Stimulated activated naive CD4-positive, alpha-beta T cell (primary cell): ENCODE measurements at places on chromosomes 12 and 14.

- no peak for DNase-seq
Observed at GRCh38 chr14:79705126-79705894, 506.0 kb downstream of the DIO2 start.

DNA sequence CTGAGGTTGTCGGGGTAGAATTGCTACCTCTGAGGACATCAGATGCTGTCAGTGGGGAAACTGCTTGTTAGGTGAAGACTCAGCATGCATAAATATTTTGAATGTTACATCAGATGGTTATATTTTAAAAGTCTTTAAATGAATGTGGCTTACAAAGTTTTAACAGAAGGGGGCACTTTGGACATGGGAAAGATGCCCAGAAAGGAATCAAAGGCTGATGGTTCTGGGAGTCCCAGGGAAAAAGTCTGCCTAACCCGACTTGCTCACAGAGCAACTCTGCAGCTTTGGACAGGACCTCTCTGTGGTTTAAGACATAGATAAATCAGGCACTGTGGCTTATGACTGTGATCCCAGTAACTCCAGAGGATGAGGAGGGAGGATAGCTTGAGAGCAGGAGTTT is 474.9 kb downstream of the ATP23 start:
- no peak for DNase-seq

- DNase-seq: no peak
Observed at GRCh38 chr12:112686373-112686772, 105.2 kb upstream of the RPH3A start.

GRCh38 chr12:132635076-132635955 is 16.7 kb downstream of the P2RX2 start:
- no peak for DNase-seq

- no peak for DNase-seq
Observed at GRCh38 chr12:25853316-25854095, 105.0 kb upstream of the RASSF8 start.

DNA sequence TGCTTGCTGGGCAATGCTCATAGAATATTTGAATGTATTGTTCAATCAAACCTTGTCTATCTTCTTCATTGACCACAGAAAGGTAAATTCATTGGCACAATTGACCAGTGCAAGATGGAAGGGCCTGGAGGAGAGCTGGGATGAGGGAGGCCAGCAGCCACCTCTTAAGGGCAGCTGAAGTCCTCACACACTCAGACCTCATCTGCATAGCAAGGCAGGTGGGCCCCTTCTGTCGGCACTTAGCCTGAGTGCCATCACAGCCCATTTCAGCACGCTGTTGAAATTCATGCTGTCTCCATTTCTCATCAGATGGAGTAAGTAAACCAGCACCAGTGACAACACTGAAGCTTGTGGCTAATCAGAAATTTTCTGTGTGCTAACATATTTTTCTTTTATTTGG is 25.4 kb upstream of the HMGA2 start:
- DNase-seq: no peak

GRCh38 chr12:120242275-120242799 is 23.2 kb downstream of the PXN start:
- DNase-seq: no peak

- peak; percentile 1 for DNase-seq
Observed at GRCh38 chr14:49306152-49306751, 279.9 kb downstream of the RPS29 start.

DNA sequence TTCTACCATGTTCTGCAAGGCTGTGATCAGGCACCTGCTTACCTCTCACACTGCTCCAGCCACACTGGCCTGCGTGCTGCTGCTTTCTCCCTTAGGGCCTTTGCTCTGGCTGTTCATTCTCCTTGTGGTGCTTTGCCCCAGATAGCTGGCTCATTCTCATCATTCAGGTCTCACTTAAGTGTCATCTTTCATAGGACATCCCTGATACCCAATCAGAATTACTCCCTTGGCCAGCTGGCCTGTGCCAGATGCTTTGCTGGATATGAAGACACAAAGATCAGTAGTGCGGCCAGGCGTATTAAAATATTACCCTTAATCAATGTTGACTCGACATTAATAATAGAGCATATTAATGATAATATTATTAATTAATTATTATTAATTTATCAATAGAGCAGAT is 143.8 kb upstream of the FGD4 start:
- no peak for DNase-seq

- DNase-seq: no peak
Observed at GRCh38 chr12:28383368-28383767, 193.1 kb downstream of the CCDC91 start.

GRCh38 chr14:101937926-101938767 is 26.2 kb upstream of the DYNC1H1 start:
- DNase-seq: no peak

- DNase-seq: no peak
Observed at GRCh38 chr12:55703288-55703687, 4.4 kb downstream of the ITGA7 start.

DNA sequence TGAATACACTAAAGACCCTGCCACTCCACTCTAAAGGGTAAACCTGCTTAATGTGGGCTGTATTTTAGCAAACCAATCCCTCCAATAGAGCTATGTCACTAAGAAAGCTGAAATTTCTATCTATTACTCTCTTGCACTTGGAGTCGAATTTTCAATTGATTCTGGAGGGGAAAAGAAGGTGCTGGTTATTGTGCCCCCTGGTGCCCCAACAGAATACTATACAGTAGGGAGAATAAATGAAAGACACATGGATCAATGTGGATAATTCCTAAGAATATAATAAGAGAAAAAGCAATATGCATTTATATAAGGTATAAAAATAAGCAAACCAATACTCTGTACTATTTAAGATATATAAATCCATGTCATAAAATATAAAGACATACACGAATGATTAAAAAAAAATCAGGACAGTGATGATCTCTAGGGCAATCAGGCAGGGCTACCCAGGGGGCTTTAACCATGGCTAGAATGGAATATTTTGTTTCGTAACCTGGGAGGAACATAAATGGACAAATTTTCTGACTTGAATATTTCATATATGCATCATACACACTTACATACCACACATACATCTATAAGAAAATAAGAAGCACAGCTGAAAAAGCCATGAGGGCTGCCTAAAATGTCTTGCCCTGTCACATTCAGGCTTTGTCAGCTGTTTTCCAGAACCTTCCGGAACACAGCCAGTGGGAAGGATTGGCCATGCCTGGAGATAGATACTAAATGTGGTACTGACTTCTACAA is 54.4 kb downstream of the EFCAB11 start:
- no peak for DNase-seq

DNA sequence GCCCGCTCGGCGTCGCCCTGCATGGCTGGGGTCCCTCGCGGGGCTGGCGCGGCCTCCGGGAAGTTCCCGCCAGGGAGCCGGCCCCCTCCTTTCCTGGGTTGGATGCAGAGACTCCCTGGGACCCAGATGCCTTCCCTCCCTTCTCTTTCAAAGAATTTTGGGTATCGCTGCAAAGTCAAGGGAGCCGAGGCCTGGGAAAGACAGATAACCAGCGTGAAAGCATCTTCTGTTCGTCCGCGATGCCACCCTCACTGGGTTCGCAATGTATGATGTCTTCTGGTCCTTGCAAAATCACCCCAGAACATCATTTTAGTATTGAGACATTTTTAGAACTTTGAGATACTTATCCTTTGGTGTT is 451 bp downstream of the IRAK3 start:
- DNase-seq: no peak

DNA sequence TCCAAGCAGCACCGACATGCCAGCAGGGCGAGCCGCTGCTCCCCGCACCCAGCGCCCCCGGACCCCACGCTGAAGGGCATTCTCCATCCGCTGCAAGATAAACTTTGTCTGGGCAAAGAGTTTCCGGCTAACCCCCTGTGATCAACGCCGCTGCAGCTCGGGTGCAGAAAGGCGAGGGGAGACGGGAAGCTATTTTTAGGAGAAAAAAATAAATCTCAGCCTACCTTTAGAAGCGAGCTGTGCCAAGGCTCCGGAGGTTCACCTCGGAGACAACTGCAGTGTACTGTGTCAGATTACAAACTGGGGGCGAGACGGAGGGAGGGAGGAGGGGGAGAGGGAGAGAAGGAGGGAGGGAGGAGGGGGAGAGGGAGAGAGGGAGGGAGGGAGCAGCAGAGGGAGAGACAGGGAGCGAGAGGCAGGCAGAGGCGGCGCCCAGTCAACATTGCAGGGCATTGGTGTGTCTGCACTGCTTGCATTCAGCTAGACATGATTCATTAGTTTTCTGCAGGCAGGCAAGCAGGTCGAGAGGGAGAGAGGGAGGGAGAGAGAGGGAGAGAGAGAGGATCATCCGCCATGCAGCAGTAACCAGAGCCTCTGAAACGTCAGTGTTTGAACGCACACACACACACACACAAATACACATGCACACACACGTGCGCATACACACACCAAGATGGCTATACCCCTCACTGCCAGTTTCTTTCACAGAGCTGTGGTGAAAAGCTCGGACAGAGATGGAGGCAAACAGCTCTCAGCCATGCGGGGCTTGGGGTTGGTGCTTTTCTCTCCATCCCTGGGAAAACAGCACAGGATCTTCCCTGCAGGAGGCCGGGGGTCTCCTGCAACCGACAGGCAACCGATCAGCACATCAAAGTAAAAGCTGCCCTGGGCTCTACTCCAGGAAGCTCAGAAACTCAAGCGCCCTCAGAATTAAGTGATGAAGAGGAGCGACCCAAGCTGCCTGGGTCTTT is at the start of gene RIMBP2:
RIMBP2 (minus strand) TSS at position 302 of the 971 bp plus-strand sequence. CDS start 237,286 bp downstream, outside the sequence.
- no peak for DNase-seq

DNA sequence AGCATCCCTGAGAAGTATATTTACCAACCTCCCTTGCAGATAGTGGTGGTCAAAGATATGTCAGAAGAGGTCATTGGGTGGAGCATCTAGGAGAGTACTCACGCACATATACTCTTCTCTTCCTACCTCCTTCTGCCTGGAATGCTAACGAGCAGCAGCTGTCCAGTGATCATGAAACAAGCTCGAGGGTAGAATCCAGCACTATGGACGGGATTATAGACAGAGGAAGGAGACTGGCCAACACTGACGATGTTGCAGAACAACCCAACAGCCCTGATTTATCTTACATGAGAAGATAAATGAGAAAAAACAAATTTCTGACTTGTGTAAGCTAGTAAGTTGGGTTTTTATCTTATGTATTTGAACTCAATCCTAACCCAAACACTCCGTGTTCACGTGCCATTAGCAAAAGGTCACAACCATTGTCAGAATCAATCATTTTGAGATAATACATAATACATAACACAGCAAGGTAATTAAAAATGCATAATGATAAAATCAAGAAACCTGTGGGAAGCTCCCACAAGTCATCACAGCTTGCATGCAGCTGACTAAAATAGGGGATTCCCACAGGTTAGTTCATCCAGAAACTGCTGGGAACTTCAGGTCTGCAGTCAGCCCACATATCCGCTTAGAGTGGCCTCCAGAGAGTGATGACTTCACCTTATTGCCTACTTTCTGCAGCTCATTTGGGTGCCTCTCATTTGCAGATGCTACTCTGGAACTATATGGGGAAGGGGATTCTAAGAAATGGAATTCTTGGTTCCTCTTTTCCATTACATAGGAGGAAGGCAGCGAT is 36.3 kb upstream of the STK38L start:
- DNase-seq: no peak

GRCh38 chr14:83309833-83310232 is 1776.2 kb upstream of the SEL1L start:
- DNase-seq: no peak

- no peak for DNase-seq
Observed at GRCh38 chr14:90387206-90387760, 9.5 kb upstream of the CALM1 start.

GRCh38 chr14:34693228-34693939 is 21.0 kb downstream of the CFL2 start:
- no peak for DNase-seq

- no peak for DNase-seq
Observed at GRCh38 chr12:112375105-112375504, 7.1 kb downstream of the HECTD4 start.

GRCh38 chr12:115013236-115013981 is 329.4 kb upstream of the TBX3 start:
- no peak for DNase-seq

- DNase-seq: no peak
Observed at GRCh38 chr12:90951432-90952105, 3.4 kb downstream of the CCER1 start.

GRCh38 chr12:130868412-130868811 is 3.5 kb upstream of the RAN start:
- peak; percentile 78 for DNase-seq

DNA sequence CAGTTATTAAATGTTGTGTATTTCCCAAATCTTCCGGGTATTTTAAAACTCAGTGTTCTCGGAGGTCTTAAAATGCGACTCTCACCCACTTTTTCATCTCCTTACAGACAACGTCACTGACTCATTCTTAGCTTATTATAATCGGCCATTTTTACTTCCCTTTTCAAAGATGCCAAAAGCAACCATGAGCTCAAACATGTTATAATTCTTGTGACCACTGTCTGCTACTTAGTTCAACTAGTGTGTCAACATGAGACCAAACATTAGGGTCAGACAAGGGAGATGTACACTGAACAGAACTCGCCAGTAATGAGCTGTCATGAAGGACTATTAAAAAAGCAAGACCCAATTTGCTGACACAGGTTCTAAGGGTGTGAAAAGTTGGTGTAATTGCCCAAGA is 4.2 kb upstream of the GRIP1 start:
- no peak for DNase-seq

- DNase-seq: no peak
Observed at GRCh38 chr12:95269892-95270291, 52.3 kb downstream of the VEZT start.

GRCh38 chr12:71558445-71558844 is 105.2 kb downstream of the ZFC3H1 start:
- DNase-seq: no peak

DNA sequence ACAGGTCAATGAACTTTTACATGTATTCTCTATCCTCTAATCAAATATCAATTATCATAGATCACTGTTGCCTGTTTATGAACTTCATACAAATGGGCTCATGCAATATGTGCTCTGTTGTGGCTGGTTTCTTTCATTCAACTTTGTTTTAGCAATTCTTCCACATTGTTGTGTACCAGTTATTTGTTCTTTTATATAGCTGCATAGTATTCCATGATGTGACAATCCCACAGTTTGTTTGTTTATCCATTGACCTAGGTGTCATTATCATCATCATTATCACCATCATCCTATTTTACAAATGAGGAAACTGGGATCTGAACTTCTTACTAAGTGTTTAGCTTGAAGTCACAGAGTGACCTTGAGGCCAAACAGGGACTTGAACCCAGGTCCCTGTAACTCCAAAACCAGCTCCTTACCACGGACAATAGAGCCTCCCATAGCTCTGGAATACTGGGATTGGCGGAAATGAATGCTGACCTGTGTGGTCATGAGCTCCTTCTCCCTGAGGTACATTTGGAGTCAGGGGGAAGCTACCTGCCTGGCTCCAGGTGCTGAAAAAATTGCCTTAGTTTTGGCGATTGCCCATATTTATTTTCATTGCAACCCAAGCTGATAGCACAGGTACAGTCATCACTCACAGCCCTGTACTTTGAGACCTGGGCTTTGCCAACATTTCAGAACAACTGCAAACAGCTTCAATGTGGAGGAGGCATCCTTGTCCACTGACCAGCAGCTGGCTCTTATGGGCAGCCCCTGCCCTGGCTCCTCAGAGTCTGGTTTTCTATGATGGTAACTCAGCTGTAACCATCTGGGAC is 9.2 kb downstream of the ZFP36L1 start:
- no peak for DNase-seq

GRCh38 chr12:49055978-49056754 is 4.4 kb downstream of the KMT2D start:
- peak; percentile 25 for DNase-seq

GRCh38 chr12:124727264-124727800 is 136.3 kb downstream of the SCARB1 start:
- no peak for DNase-seq

GRCh38 chr14:68384335-68384734 is 408.5 kb downstream of the ZFP36L1 start:
- no peak for DNase-seq
